CD4-positive, alpha-beta T cell treated with Interleukin-6 for 4 hours (primary cell): ENCODE measurements at places on chromosomes 4 and X.

GRCh38 chr4:34181311-34181841 lies 2062.9 kb downstream of the ARAP2 start:
- DNase-seq = no peak

- no peak for DNase-seq
These were observed 67.2 kb downstream of the ANTXR2 start for GRCh38 chr4:80005863-80006262.

- DNase-seq = no peak
These were observed 11.0 kb downstream of the TKTL2 start for GRCh38 chr4:163462556-163462955.

DNA sequence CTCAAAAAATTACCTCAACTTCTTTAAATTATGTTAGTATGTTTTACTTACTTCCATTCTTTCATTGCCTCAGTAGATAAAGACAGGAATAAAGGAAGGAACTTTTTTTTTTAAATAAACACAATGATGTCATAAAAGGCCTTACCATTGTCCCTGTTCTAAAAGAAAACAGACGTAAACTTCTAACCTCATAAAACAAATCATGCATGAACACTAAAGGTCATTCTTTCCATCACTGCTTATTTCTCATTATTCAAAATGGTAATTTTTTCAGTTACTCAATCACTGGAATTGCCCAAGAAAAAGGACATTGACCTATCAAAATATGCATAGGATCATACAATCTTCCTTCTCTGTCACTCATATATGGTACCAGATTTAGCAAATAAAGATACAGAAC lies 32.2 kb upstream of the ARMCX2 start:
- no peak for DNase-seq

DNA sequence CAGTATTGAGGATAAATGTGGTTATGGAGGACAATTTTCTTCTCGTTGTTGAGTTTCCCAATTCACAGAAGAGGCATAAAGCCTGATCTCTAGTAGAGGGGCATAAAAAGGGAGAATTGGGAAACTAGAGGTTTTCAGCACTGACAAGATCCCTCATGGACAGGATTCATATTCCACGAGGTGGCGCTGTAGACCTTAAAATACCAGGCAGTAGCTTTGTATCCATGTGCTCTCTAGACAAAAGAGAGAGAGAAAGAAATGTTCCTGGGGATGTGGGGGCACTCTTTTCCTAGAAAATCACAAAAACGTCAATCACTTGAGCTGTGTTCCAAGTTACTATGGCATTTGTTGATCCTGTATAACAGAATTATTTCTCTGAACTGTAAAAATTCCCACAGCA lies 128.3 kb downstream of the MAGEE1 start:
- no peak for DNase-seq

DNA sequence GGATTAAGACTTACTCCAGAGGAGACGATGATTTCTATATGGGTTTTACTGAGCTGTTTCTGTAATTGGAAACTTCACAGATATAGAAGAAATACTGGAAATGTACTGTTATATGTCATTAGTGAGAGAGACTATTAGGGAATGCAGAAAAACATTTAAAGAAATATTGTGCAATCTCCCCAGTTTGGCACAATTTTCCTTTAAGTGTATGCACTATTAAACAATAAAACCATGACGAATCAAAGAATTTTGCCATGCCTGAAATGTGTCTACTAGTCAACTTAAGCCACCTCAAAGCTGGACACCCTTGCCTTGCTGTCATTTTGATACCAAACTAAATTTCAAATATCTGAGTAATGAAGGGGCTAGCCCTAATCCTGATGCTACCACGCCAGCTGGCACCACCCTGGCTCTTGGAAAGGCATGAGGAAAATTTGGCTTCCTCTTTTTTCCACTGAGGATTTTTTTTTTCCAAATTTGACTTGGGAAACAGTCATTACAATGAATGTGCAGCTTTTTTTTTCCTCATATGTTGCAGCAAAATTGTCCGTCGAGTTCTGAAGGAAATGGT lies 36.1 kb downstream of the MTTP start:
- DNase-seq = no peak

GRCh38 chrX:50769389-50770063 lies 44.5 kb downstream of the SHROOM4 start:
- DNase-seq = no peak

DNA sequence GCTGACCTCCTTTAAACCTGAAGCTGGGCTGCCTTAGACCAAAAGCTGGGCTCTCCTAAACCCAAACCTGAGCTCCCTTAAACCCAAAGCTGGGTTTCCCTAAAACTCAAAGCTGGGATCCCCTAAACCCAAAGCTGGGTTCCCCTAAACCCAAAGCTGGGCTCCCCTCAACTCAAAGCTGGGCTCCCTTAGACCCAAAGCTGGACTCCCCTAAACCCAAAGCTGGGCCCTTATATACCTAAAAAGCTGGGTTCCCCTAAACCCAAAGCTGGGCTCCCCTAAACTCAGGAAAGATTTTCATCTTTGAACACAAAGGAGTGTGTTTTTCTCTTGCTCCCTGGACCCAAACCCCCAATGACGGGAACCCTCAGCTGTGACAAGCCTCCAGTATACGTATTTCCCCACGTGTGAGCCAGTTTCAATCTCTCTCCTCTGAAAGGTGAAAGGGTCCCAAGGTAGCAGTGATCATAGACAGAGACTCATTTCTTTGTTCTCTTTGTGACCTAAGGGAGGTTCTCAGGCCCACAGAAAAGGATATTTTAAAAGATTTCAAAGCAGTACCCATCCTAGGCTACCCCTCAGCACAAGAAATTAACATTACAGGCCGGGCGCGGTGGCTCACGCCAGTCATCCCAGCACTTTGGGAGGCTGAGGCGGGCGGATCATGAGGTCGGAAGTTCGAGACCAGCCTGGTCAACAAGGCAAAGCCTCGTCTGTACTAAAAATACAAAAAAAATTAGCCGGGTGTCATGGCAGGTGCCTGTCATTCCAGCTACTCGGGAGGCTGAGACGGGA lies 31.3 kb upstream of the ASMTL start:
- DNase-seq = no peak

DNA sequence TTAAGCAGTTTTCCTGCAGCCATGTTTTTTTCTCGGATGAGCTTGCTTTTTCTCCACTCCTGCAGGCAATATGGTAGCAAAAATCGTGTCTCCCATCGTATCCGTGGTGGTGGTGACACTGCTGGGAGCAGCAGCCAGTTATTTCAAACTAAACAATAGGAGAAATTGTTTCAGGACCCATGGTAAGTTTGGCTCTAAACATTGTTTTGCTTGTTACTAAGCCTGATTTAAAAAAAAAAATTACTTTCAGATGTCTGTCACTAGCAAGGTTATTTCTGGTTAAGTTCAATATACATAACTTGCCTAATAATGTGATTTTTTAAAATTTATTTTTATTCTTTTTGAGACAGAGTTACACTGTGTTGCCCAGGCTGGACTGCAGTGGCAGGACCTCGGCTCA lies 17.5 kb upstream of the GYG2 start:
- no peak for DNase-seq

DNA sequence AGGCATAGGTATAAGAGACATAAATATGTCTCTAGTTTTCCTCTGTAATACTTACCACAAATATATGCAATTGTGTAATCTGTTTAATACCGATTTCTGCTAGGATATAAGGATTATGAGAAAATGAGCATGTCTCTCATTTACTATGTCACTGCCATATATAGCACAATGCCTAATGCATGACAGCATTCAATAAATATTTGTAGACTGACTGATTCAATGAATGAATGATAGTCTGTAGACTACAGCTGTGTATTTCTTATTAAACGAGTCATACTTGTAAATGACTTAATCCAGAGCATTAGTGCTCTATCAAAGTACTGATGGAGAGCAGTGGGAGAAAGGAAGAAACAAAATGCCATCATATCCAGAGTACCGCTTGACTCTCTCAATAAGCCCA lies 175.6 kb downstream of the PPP3CA start:
- DNase-seq = no peak

DNA sequence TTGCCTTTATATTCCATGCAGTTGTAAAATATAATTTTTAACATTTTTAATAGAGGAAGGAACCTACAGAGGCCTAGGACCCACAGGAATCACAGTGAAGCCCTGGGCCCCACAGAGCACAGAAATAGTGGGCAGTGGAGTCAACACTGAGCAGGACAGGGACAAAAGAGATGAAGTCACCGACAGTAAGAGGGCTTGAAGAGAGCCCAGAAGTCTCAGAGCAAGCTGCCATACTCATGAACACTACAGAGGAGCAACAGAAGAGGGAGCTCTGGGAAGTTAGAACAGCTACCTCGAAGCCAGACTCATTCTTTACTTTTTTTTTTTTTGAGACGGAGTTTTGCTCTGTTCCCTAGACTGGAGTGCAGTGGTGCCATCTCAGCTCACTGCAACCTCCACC lies 149.3 kb upstream of the TENM3 start:
- no peak for DNase-seq

DNA sequence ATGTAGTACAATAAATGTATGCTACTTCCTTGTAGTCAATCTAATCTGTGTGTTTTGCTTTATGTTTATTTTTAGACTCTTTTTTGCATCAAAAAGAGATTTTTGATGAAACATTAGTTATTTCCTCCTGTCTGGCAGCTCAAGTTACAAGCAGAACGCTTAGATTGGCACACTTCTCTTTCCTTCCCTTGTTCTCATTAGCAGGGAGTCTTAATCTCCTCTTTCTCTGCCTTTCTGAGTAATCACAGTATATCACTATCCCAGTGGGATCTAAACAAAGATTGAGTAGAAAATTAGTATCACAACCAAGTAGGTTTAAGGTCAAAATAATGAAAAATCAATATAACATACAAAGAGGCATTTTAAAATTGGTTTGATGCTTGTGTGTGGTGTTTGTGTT lies 1192.6 kb downstream of the C4orf33 start:
- DNase-seq = no peak

DNA sequence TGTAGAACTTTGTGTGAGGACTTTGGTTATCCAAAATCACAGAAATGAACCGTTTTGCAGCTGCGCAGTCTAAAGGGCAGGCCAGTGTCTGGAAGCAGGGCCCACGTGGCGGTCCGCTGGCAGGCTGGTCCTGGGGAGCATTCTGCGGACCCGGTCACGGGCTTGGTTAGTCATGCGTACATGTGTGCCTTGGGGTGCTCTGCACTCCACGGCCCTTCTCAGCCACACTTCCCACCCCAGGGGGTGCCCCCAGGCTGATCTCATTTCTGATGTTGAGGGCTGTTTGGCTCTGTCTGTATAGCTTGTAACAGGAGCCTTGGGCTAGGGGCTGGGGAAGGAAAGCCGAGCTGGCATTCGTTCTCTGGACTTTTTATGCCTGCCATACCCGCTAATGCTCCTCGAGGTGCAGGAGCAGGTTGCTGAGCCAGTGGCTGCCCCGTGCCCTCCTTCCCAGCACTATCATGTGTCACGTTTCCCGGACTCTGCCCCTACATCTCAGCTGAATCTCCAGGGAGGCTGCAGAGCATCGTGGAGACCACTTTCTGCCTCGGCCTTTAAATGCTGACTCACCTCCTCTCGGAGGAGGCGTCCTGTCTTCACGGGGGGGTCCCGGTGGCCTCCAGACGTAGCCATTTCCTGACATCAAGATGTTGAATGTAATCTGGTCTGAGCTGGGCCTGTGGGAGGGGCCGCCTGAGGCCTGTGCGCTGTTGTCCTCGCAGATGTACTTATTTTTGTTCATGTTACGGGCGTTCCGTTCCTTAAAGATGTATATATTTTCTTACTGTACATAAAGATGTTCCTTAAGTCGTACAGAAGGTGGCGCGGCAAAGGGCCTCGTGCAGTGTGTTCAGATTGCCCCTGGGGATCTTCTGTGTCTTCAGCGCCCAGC lies 11.4 kb upstream of the TADA2B start:
- DNase-seq = no peak

DNA sequence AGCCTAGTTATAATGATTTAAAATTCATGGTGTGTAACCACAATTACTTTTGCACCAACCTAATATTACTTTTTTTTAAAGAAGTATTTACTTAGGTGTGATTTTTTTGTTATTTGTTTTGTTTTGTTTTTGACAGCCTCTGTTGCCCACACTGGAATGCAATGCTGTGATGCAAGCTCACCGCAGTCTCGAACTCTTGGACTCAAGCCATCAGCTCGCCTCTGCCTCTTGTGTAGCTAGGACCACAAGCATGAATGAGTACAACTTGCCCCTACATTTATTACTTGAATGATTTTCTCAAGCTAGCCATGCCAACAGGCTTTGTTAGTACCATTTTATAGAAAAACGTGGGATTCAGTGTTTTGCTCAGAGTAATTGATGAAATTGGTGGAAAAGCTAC lies 488.8 kb upstream of the CPEB2 start:
- no peak for DNase-seq

DNA sequence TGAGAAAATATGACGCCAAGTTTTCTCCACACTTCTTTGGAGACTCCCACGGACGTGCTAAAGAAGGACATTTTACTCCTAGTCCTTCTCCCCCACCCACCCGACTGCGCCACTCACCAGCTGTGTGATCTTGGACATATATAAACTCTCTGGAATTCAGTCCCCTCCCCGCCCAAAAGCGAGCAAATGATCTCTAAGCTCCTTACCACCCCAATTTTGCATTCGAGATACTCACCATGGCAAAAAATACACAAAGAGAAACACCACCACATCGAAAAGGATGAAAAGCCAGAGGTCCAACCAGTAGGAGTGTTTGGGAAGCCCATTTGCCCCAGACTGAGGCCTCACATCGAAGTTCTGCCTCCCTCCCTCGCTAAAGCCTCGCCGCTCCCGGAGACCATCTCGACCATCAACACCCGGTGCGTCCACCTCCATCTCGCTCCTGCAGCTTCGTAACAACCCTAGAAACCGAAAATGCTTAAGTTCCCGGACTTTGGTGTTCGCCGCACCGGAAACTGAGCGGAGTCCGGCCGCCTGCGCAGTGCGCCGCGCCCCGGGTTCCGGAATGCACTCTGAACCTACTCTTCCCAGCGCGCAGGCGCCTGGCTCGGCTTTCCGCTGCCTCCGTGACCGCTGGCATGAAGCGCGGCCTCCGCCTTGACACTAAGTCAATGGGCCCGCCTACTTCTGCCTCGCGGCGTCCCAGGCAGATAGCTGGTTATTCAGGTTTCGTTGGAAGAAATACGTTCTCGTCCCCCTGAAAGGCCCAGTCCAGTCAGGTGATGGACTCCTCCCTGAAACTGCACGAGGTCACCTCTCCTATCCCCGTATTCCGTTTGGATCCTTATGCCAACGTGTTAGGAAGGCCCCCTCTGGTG lies 21.6 kb downstream of the FABP2 start:
- peak; percentile 94 for DNase-seq

DNA sequence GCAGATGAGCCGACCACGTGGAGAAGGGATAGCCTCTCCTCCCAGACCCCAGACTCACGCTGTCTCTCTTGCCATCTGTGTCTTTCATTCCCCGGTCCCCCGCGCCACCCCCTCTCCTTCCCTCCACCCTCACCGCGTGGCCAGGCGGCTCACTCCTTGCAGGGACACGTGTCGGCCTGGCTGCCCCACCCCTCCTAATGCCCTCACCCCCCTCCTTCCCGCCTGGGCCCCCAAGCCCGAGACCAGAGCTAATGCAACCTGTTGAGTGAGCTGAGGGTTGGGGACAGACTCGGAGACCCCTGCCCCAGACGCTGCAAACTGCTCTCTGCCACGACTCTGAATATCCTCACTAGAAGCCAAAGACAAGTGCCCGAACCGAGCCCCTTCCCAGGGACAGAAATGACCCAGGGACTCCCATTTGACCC lies 1.8 kb downstream of the SLC38A5 start:
- peak; percentile 50 for DNase-seq

GRCh38 chr4:113398441-113399143 lies 349.1 kb downstream of the ANK2 start:
- DNase-seq = no peak

GRCh38 chr4:96186593-96186992 lies 346.7 kb downstream of the PDHA2 start:
- no peak for DNase-seq
